ENCODE measurements at places on chromosomes 4 and X. TPM values are rescaled to one million over a fixed set of nuclear protein-coding genes. Genes with fewer than 3 reads are reported as not detected.

CMC4 gene
- 9.9 TPM for total RNA-seq

SYTL4 gene
- 2.2 TPM for total RNA-seq

DNA sequence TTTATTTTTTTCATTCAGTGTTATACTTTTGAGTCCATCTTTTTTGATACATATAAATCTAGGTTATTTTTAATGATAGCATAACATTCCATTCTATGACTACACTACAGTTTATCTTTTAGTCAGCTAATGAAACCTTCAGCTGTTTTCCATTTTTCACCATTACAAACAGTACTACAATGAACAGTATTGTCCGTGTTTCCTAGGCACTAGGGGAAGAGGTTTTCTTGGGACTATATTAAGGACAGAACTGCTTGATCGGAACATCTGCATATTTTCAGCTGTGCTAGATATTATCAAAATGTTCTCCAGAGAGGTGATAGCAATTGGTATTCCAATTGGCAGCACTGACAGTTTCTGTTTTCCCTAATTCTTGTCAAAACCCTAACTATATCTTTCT lies 44.3 kb upstream of the HCCS start:
- no peaks in the 10 kb centered on the region for H3K4me1 ChIP-seq
- no peak overlapping the region for H3K27ac ChIP-seq
- no peak for DNase-seq
- H3K36me3 ChIP-seq, result no peaks in the 10 kb centered on the region
- H3K27me3 ChIP-seq, result no peaks in the 10 kb centered on the region

EDNRA gene
- total RNA-seq, result 3.8 TPM

GRCh38 chr4:105414316-105414715 lies 59.5 kb downstream of the PPA2 start:
- no peak for DNase-seq
- no peaks in the 10 kb centered on the region for H3K27me3 ChIP-seq
- no peak overlapping the region for H3K27ac ChIP-seq
- H3K36me3 ChIP-seq, result no peaks in the 10 kb centered on the region
- H3K4me1 ChIP-seq, result no peaks in the 10 kb centered on the region
